HT1080 (cell line): ENCODE measurements at places on chromosomes 2 and 18. TPM values are rescaled to one million over a fixed set of nuclear protein-coding genes. Genes with fewer than 3 reads are reported as not detected.
A peak's percentile ranks its signal among the peaks of the same experiment; 100 is the strongest.

GRCh38 chr2:21282515-21282898, 158.7 kb downstream of the TDRD15 start:
- no peak for DNase-seq

DNA sequence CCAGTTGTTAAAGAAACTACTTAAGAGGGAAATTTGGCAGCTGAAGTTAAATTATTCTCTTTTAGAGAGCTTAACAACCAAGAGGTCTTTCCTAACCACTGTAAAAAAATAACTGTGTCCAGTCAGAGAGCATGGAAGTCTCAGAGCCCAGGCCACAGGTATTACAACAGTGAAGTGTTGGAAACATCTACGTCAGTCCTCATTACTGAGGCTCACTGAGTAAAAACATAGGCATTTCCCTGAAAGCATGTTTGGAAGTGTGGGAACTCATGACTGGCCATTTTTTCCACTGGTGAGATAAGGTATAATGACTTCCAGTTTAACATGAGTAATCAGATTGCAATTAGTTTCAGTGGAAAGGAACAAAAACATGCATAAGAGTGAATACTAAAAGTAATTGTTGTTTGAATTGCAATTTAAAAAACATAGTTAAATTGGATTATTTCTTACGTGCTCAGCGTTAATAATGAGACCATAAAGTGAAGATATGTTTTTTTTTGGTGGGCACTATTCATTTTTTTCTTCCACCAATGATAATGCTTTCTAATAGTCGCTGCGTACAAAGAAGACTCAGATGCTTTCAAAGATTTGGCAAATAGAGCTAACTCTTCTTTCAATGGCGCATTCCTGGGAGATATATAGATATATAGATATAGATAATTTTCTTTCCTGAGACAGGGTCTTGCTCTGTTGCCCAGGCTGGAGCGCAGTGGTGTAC, 60.8 kb downstream of the EFEMP1 start:
- peak; percentile 96 for DNase-seq

- DNase-seq = peak; percentile 27
Measured at GRCh38 chr18:38790303-38790702, 1224.7 kb upstream of the CELF4 start.

DNA sequence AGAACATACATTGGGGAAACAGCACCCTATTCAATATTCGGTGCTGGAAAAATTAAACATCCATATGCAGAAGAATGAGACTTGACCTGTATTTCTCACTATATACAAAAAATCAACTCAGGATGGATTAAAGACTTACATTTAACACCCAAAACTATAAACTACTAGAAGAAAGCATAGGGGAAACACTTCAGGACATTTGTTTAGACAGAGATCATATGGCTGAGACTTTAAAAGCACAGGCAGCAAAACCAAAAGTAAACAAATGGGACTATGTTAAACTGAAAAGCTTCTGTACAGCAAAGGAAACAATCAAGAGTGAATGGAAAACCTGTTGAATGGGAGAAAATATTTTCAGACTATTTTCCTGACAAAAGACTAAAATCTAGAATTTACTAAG, 1694.1 kb upstream of the CELF4 start:
- no peak for DNase-seq

DNA sequence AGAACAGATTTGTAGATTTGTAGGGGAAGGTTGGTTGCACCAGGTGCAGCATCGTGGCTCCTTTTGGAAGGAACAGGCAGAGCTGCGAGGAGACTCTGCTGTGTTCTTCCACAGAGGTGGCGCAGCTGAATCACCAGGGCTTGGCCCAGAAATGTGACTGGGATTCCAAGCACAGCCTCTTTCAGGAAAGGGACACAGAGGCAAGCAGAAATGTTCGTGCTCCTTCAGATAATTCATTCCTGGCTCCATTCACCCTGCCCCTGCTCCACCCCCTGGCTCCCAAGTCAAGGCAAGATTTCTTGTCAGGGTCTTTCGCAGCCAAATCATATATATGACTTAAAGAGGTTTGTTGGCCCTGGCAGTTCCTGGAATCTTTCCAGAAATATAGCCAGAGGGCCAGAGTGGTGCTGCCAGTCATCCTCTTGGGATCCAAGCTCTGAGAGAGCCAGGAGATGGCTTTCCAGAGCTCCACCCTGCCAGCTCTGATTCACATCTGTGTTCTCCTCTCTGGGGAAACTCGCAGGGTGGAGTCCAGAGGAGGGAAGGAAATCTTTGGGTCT, 203.9 kb upstream of the TANK start:
- DNase-seq = peak; percentile 16

DNA sequence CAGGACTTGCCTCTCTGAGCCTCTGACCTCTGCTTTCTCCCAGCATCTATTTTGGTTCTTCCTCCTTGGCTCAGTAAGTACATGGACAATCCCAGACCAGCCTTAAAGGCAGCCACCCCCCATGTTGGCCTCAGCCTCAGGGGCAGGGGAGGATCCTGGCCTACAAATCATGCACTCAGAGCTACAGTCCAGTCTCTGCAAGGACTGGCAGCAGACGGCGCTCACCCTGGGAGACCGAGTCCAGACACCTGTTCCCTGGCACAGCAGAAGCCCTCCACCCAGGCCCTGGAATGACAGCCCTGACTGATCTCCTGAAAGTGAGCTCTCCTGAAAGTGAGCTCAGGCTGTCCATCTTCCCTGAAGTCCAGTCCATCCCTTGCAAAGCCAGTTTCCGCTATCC, 25.7 kb upstream of the PTPN4 start:
- no peak for DNase-seq

DNA sequence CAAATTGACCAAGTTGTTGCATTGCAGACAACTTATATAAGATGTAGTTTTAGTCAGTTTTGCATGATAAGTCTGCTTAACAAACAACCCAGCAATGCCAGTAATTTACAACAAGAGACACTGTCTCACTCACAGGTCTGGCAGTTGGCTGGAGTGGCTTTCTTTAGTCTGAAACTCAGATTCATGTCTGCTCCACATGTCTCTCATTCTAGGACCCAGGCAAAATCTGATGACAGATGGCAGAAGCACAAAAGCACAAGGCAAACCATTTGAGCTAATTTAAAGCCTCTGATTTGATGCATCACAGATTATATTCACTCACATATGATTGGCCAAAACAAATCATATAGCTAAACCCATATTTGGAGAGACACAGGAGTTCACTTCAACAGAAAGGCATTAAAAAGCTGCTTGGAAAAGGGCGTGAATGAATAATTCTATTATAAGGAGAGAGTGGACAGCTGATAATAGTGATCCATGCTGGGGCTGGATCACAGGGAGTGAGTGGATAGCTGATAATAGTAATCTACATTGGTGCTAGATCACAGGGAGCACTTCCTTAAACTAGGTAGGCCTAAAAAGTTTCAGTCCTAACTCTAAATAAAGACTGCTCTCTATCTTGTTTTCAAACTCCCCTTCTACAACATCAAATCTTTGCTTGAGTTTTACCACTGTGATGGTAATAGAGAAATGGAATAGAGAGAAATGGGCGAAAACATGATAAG, 593.2 kb upstream of the ZNF804A start:
- no peak for DNase-seq

DNA sequence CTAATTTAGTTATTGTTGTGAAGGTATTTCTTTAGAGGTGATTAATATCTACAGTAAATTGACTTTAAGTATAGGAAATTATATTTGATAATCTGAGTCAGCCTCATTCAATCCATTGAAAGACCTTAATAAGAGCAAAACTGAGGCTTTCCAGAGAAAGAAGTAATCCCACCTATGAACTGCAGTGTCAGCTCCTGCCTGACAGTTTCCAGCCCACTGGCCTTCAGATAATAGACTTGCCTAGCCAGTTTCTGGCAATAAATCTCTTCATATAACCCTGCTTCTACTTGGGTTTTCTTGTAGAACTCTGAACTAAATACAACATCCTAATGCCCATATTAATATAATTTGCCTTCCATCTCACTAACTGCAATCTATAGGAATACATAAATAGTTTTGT, 437.9 kb upstream of the UBE2E3 start:
- DNase-seq = no peak

DNA sequence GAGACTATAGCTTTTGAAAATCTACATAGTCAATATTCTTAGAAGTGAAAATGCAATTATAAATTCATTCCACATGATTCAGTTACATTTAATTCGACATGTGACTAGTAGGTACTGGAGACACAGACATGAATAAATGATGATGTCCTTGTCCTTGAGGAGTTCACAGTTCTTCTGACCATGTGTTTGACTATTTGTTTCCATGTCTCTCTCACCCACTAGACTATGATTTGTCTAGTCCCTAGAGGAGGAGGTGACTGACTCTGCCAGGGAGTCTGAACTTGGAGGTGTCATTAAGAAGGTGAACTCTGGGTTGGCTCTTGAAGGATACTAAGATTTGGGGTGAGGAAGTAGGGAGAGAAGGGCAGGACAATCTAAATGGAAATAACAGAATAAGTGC, 20.7 kb upstream of the UGP2 start:
- DNase-seq = no peak

DNA sequence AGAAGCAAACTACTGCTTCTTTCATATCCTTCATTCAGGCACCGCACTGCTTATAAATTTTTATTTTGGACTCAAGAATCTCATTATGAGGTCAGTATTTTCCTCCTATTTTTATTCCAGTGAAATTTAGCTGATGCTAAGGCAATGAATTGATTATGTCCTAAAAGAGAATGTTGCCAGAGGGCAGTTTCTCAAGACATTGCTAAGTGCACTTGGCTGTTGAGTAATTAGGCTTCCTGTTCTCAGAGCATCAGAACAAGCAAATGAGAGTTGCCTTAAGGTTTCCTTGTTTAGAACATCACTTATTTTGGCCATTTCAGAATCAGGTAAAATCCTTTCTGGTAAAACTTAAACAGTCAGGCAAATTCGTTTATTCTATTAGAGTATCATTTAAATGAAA, 548.6 kb upstream of the ZEB2 start:
- no peak for DNase-seq

GRCh38 chr2:237588044-237588696, 2.4 kb downstream of the RAB17 start:
- DNase-seq = no peak

GRCh38 chr2:20182241-20182931, 42.5 kb downstream of the SDC1 start:
- DNase-seq = peak; percentile 95

DNA sequence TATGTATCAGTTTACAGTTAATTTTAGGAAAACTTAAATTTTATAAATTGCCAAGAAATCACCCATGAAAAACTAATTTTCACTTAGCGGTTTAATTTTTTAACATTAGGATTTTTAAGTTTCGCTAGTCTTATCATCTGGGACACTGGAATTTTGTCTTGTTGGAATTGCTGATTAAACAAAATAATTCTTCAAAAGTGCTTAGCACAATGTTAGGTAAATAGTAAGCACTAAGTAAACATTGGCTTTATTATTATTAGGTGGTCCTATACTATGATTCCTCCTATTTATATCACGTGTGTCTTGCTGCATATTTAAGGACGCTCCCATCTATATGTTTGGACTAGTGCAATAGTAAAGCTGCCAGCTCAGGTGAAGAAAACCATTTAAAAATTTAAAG, 54.6 kb upstream of the MAP4K3 start:
- no peak for DNase-seq

DNA sequence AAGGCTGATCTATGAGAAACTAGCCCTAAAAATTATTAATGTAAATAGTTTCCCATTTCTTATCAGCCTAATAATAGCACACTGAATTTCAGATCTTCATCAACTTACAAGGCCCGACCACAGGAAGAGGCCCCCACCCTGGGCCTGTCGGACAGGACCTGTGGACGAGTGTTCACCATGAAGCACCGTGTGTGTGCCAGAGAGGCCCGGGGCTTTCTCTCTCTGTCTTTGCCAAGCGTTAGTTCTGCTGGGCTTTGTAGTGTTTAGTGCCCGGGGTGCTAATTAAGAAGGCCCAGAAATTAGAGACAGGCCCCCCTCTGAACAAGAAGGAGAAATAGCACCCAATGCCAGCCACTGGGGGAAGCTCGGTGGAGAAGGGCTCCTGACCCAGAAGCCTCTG, 265.7 kb downstream of the TWIST2 start:
- DNase-seq = no peak

- peak; percentile 59 for DNase-seq
Measured at GRCh38 chr2:232372231-232373208, 6.0 kb upstream of the ALPP start.

- DNase-seq = no peak
Measured at GRCh38 chr18:31863103-31863502, 79.8 kb downstream of the TRAPPC8 start.

DNA sequence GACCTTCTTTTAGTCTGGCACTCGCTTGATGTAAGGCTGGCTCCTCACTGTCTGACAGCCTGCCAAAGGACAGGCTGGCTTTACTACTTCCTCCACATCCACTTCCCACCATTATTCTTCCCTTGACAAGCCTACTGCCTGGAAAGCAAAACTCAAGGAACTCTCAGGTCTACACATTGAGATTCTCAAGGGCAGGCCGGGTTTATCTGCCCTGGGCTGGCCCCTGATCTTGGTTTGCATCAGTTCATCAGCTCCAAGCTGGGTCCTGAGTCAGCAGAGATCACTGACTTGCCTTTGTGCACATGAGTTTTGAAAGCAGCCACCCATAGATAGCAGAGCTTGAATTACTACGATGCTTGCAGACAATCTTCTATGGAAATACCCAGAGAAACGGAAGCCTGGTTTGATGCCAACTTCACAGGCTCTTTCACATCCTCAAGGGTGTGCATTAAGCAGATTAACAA, 53.9 kb downstream of the KCTD18 start:
- DNase-seq = peak; percentile 26

DNA sequence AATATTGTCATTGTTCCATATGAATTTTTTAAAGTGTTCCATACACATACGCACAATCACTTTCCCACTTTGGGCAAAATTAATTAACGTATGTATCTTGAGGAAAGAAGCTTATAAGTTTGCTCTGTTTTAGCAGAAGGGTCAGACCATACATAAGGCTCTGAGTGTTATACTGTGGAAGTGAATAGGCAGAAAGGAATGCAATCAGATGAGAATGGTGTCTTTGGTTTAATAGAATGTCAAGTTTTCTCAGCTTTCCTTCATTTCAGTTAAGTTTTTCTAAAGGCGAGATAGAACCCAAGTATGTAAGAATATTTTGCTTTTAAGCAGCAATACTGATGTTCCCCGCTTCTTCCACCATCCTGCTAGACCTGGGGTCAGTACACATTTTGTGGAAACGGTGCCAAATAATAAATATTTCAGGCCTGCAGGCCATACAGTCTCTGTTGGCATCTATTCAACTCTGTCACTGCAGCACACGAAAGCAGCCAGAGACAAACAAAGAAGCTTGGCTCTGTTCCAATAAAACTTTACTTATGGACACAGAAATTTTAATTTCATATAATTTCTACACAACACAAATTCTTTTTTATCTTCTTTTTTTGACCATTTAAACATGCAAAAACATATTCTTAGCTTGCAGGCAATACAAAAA, 100.6 kb downstream of the UPP2 start:
- DNase-seq = peak; percentile 59

- DNase-seq = peak; percentile 69
Measured at GRCh38 chr18:21341141-21341540, 99.1 kb downstream of the GREB1L start.

- no peak for DNase-seq
Measured at GRCh38 chr2:309148-309953, 21.5 kb upstream of the ALKAL2 start.

- DNase-seq = no peak
Measured at GRCh38 chr18:8504880-8505435, 104.3 kb upstream of the RAB12 start.

Gene LYPD6
- total RNA-seq = 2.3 and 3.1 TPM in 2 replicates

Gene ACKR3
- total RNA-seq = not detected in 2 replicates

Gene CDCA7
- 24.6 and 25.4 TPM in 2 replicates for total RNA-seq

Gene DDX1
- total RNA-seq = 90.5 and 102 TPM in 2 replicates

Gene POTEC
- 0.24 TPM in 1 of 2 replicates, not detected in the other for total RNA-seq

Gene CFC1
- total RNA-seq = not detected in 2 replicates

Gene CCDC74A
- total RNA-seq = 0.27 TPM in 1 of 2 replicates, not detected in the other

Gene PLA2R1
- total RNA-seq = 0.87 and 1.0 TPM in 2 replicates

Gene CFAP65
- total RNA-seq = not detected in 2 replicates

Gene HOXD1
- total RNA-seq = not detected in 2 replicates

Gene APOB
- 0.27 TPM in 1 of 2 replicates, not detected in the other for total RNA-seq

Gene RAB6D
- not detected in 2 replicates for total RNA-seq
